ENCODE measurements at places on chromosomes 16 and 17.
A peak's percentile ranks its signal among the peaks of the same experiment; 100 is the strongest.

DNA sequence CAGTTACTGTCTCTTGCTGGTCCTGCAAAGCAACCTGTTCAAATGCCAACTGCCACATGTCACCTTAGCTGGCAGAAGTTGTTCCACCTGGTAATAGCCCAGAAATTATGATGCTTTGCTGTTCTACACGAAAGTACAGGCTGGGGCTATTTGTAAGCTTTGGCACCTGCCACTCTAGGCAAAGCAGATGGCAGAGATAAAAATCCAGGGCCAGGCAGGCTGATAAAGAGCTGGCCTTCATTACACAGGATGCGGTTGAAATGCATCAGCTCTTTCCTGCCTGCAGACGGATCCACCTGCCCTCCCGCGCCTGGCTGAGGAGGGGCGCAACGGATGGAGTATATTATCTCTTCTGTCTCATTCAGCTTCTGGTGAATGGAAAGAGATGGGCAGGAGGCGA lies 29.3 kb upstream of the KDM8 start:
- peak; percentile 23 for DNase-seq

DNA sequence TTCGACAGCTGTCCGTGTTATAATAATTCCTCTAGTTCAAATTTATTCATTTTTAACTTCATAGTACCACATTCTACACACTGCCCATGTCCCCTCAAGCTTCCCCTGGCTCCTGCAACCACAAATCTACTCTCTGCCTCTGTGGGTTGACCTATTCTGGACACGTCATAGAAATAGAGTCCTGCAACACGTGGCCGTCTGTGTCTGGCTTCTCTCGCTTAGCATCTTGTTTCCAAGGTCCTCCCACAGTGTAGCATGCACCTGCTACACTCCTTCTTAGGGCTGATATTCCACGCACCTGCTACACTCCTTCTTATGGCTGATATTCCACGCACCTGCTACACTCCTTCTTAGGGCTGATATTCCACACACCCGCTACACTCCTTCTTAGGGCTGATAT lies 16.5 kb downstream of the SCGB1C2 start:
- DNase-seq, result no peak

DNA sequence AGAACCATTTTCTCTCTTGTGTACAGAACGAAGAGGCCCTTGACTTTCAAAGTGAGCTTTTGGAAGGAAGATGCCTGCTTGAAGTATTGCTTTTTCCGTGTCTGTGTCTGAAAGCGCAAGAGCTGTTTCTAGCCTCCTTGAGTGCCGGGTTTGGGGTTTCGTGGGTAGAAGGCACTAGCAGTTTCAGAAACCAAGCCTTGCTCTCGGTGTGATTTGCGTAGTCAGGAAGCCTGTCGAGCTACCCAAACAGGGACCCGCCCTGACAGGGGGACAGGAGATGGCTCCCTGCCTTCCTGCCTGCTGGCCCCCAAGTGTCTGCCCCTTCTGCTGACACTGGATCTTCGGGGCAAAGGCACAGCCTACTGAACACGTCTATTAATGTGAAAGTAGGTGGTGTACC lies 322.0 kb downstream of the MAF start:
- DNase-seq, result peak; percentile 54

DNA sequence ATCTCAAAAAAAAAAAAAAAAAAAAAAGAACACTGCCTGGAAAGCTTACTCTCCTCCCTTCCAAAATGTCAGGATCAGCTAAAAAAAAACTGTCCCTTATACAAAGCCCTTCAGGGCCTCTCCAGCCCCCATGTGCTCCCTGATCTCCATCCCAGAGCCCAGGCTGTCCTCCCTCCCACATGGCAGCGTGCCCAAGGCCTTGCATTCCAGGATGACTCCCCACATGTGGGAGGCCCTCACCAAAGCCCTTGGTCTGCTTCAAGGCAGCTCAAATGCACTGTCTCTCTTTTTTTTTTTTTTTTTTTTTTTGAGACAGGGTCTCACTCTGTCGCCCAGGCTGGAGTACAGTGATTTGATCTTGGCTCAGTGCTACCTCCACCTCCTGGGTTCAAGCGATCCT lies 2.3 kb downstream of the FDXR start:
- no peak for DNase-seq
